NCI-H1092 (cell line): ENCODE measurements at places on chromosomes 3 and 15.

- DNase-seq, result no peak
These were observed 56.6 kb downstream of the MOBP start for GRCh38 chr3:39524107-39524506.

- DNase-seq, result no peak
These were observed 10.4 kb downstream of the NSMCE3 start for GRCh38 chr15:29259233-29259632.

DNA sequence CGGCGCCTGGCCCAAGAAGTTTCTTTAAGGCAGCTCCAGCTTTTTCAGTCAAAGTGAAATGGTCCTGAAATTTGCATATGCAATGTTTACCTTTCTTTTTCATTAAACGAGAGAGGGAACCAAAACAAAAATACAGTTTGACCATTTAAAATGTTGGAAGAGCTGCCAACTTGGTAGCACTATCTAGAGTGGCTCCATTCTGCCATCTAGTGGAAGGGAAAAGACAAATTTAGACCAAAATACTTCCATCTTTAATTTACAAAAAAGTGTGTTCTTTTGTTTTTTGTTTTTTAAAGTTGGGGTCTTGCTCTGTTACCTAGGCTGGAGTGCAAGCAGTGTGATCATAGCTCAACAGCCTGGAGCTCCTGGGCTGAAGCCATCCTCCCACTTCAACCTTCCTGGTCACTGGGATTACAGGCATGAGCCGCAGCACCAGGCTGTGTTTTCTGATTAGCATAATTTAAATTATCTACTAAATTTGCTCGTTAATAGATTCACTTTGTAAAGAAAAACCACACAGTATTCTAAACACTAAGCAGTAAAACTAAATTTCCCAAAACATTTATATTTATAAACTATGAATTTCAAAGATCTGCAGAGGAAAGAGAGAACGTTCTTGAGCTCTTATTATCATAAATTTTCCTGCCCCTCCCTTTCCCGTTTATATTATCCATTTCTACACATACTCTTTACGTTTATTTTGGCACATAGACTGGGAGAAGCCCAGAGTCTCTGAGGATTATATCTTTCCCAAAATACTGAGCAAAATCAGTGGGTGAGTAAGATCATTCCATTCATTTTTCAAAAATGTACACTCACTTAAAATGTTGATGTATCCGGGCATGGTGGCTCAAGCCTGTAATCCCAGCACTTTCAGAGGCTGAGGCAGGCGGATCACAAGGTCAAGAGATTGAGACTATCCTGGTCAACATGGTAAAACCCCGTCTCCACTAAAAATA, 15.4 kb upstream of the RFC4 start:
- DNase-seq, result peak; percentile 14

GRCh38 chr15:56199038-56199437, 44.6 kb downstream of the RFX7 start:
- no peak for DNase-seq

GRCh38 chr3:189301479-189301878, 129.7 kb downstream of the TPRG1 start:
- DNase-seq, result no peak

DNA sequence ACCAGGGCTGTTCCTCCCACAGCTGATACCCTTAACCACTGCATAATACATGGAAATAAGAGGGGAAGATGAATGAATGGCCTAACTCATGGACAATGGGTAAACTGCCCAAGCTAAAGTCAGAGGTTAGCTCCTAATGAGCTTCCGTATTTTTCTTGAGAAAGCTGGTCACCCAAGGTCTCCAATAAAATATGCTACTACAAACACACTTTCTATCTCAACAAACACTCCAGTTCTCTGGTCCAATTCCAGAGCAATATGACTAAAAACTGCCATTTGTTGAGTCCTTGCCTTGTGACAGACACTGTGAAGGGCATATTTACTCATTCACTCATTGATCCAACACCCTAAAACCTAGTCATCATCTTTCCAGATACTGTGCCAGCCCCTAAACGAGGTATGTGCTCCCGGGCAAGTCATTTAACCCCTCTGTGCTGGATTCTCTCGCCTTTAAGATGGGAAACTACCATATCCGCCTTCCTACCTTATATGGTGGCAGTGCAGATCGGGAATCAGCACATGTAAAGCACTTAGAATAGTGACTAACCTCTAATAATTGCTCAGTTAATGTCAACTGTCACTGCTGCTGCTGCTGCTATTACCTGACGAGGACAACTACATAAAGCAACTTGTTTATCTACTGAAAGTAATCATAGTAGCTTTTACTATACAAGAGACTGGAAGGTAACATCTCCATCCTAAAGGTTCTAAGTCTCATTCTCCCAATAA, 89.1 kb downstream of the XXYLT1 start:
- DNase-seq, result no peak

GRCh38 chr3:16720367-16720940, 115.2 kb upstream of the DAZL start:
- no peak for DNase-seq

DNA sequence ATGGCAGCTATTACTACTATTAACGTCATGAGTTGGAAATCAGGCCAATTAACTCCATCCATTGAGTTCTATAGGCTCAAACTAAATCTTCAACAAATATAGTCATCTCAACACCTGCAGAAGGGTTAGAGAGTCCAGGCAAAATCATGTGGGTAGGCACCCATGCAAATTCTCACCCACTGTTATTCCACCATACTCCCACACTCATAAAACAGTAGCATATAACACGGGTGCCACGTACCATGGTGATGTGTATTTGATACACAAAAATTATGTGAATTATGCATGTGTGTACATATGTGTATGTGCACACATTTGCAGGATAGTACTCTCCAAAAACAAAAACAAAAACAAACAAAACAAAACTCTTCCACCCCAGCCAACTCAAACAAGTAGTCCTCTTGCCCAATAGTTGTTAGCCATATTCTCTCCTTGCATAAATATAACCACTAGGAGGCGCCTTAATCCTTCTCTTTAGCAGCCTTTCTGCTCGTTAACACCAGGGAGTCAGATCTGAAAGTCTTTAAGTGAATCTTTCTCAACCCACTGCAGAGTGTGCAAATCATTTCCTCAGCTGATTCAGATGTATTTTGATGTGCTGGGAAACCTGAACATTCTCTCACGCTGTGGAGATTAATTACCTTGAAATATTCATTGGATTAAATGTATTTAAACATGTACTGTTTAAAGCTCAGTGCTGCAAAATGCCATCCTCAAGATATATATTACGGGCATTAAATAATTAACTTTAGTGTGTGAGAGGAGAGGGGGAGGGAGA, 38.0 kb upstream of the COPB2 start:
- DNase-seq, result peak; percentile 81

DNA sequence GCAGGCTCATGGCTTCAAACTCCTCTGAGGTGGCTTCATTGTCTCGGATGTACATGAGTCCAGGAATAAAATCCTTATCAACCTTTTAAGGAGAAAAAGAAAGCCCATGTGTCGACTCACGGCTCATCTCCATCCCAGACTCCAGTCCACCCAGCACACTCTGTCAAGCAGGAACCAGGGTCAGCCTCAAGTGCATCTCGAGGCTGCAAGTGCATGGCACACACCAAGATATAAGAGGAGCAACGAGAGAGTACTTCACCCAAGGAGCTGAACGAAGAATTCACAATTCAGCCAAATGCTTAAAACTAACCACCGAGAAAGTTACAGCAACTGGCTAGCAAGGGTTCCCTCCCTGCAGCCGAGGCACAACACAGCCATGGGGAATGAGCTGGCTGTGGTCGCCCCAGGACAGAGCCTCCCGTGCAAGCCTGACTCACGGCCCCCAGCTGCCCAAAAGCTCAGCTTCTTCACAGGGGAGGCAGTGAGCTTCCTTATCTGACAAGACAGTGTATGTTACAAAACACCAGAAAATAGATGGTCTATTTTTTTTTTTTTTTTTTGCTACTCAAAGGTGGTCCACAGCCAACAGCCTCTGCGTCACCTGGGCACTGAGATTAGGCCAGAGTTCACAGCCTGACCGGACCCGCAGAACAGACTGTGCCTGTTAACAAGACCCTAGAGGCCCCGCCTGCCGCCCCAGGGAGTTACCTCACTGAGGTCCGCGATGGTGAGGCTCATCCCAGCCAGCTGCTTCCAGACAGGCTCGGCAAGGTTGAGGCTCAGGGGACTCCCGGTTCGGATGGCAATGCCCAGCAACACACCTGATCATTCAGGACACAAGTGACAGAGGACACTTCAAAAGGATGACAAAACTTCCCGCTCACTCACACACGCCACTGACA, 15.9 kb upstream of the OCA2 start:
- no peak for DNase-seq

DNA sequence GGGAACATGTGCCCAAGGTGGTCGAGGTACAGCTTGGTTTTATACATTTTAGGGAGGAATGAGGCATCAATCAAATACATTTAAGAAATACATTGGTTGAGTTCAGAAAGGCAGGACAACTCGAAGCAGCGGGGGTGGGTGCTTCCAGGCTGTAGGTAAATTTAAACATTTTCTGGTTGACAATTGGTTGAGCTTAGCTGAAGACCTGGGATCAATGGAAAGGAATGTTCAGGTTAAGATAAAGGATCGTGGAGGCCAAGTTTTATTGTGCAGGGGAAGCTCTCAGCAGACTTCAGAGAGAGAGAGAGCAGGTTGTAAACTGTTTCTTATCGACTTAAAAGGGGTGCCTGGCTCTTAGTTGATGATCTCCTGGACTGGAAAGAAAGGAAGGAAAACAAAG, 11.3 kb downstream of the CPN2 start:
- DNase-seq, result no peak

GRCh38 chr3:187522890-187523289, 147.3 kb downstream of the SST start:
- DNase-seq, result no peak

- no peak for DNase-seq
These were observed 21.7 kb upstream of the TPM1 start for GRCh38 chr15:63020759-63021430.

DNA sequence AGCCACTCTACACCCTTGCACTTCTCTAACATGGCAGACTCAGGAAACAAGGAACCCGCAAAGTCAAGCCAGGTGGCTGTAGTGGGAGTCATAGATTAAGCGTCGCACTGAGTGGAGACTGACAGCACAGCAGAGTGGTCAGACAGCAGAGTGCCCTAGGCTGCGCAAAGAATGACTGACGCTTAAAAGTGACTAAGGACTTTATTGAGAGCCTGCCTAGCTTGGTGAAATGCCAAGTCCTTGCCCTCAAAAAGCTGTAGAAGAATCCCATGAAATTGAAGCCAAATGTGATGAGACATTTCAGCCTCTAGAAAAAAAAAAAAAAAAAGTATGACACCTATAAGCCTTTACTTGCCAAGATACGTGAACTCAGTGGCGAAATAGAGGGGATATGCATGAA, 30.2 kb downstream of the NCEH1 start:
- DNase-seq, result no peak

- DNase-seq, result no peak
These were observed 16.8 kb downstream of the RPUSD3 start for GRCh38 chr3:9826815-9827573.

- no peak for DNase-seq
These were observed 2.7 kb upstream of the LMAN1L start for GRCh38 chr15:74809956-74810355.

DNA sequence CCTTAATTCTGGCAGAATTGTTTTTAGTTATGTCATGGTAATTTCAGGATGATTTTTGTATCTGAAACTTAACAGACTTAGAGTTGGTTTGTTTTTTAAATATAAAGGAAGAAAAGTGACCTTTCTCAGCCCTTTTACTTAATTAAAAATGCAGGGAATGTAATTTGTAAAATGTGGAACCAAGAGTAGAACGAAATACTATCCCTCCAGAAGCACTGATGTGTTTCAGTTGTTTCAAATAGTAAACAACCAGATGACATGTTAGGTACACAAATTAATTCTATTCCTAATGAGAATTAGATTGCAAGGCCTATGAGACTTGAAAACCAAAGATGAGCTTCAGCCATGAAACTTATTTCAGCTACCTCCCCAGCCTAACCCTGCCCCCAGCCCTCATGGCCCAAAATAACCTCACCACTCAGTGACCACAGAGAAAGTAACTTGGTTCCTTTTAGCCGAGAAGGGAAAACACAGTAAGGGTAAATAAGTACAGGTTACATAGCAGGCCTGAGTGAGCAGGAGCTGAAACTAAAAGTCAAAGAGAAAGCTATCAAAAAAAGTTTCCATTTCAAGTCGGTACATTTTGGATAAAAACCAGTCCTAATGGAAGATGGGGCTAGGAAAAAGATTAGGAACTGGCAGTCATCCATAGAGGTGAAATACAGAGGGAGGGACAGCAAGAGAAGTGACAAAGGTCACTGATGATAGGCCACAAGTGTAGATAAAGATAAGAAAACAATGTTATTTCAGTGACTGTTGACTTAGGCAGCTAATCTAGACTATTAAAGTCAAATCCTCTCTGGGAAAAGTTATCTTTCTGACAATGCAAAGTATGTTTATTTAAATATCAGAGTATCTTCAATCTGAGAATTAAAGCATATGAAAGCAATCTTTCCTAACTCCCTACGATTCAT, 23.2 kb downstream of the SENP8 start:
- DNase-seq, result no peak

DNA sequence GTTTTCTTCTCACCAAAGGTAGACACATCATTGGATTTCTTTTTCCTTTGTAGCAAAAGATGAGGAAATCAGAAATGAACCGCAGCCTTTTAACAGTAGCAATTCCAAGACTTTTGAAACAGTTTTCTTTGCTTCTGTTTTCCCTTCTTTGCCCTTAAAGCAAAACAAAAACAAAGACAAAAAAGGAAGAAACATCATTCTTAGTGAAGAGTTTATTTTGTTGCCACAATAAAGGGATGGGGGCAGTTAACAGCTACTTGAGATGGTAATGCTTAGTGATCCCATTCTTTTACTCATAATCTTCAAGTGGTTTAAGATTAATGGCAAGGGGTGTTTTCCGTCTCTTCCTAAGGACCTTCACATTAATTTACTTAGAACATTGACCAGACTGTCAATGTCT, 218.8 kb downstream of the MEIS2 start:
- no peak for DNase-seq

DNA sequence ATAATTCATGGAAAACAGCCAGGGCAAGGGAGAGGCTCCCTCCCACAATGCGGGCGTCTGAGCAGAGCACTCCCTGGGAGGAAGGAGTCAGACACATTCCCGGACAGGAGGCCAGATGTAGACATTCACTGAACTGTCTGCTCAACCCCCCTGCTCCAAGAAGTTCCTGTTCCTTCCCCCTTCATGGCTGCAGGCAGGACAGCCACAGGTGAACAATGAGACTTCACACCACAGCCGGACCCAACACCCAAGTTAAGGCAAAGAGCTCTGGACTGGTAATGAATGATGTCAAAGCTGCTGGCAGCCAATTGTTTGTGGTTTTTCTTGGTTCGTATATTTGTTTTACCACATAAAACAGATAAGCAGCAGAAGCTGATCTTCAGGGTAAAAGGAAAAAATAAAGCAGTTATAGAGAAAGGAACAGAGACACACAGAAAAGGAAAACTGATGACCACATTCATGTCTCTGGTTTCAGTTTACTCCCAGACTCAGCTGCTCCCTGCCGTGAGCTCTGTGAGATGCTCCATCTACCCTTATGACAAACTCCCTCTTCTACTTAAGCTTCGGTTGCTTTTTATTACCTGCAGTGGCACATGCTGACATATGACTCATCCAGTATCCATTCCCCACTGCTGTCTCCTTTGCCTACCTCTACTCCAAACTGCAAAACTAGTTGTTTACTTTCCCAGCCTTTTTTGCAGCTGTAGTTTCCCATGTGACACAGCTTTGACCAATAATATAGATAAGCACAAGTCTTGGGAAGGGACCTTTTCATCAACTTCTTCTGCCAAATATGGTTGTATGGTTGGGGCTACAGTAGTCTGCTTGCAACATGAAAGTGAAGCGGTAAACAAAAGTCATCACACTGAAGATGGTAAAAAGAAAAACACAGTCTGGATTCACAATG, 33.1 kb downstream of the DZIP1L start:
- DNase-seq, result no peak
